ENCODE measurements at places on chromosomes 13 and 19. TPM values are rescaled to one million over a fixed set of nuclear protein-coding genes. Genes with fewer than 3 reads are reported as not detected.

GPR12 gene
- total RNA-seq, result 0.14 TPM

DNA sequence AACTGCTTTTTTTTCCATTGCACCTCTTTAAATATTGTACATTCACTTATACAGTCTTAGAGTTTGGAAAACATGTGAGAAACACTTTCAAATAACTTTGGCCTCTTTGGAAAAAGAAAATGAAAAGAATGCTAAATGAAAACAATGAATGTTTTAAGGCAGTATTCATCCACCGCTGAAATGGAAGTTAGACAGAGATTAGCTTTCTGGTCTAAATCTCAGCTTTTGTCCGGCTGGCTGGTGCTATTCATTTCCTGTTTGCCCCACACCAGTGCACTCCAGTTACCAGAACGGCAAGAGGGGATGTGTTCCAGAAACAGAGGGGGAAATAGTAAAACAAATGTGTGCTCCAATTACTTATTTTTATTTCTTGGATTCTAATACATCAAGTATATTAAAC lies 1201.3 kb downstream of the EFNB2 start:
- H3K27ac ChIP-seq, result no peak overlapping the region
- H3K4me3 ChIP-seq, result no peak overlapping the region
- DNase-seq, result no peak
- no peaks in the 10 kb centered on the region for H3K27me3 ChIP-seq
- no peaks in the 10 kb centered on the region for H3K36me3 ChIP-seq
- peaks cover 5% of the 10 kb centered on the region for H3K4me1 ChIP-seq

DNA sequence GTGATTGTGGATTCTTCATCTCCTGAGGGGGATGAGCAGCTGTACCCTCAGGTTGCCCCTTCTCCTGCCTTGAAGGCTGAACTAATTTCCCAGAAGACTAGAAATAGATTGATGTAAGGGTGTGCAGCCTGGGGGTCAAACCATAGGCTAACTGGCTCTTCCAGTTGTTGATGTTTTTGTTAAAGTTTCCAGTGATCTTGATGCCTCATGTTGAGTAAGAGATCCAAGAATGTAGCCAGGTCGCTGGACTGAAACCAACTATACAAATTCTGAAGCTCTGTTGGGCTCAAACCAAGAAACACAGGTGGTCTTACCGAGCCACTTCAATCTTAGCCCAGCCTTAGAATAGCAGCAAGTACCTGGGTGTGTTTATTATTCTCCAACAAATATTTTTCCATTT lies 391.8 kb downstream of the KLF5 start:
- DNase-seq, result no peak
- no peaks in the 10 kb centered on the region for H3K36me3 ChIP-seq
- no peaks in the 10 kb centered on the region for H3K4me1 ChIP-seq
- H3K4me3 ChIP-seq, result no peak overlapping the region

TMEM145 gene
- total RNA-seq, result 0.36 TPM

ZNF468 gene
- 8.3 TPM for total RNA-seq

SLITRK6 gene
- total RNA-seq, result 0.93 TPM

ELSPBP1 gene
- total RNA-seq, result not detected

DNA sequence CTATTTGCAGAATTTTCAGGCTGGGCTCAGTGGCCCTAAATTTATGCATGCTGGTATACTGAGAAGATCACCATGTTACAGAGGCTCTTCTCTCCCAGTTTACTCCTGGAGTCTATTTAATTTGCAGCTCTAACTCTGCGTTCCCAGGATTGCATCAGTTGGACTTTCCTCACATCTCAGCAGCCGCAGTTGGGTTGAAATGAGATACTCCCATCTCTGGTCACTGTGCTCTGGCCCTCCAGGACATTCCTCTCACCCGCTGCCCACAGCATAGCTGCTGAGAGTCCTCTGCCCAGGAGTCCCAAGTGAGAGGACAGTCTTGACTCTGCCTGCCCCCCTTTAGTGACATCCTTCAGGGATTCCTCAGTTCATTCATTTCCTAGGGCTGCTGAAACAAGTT lies 150.9 kb downstream of the LACC1 start:
- no peaks in the 10 kb centered on the region for H3K4me1 ChIP-seq
- H3K36me3 ChIP-seq, result no peaks in the 10 kb centered on the region
- H3K27me3 ChIP-seq, result no peaks in the 10 kb centered on the region
- no peak for DNase-seq
- H3K4me3 ChIP-seq, result no peak overlapping the region

- H3K27me3 ChIP-seq, result peaks cover 20% of the 10 kb centered on the region
- no peak overlapping the region for H3K4me3 ChIP-seq
- H3K36me3 ChIP-seq, result no peaks in the 10 kb centered on the region
- DNase-seq, result no peak
Observed at GRCh38 chr13:31110617-31111016, 51.1 kb downstream of the HSPH1 start.

DNA sequence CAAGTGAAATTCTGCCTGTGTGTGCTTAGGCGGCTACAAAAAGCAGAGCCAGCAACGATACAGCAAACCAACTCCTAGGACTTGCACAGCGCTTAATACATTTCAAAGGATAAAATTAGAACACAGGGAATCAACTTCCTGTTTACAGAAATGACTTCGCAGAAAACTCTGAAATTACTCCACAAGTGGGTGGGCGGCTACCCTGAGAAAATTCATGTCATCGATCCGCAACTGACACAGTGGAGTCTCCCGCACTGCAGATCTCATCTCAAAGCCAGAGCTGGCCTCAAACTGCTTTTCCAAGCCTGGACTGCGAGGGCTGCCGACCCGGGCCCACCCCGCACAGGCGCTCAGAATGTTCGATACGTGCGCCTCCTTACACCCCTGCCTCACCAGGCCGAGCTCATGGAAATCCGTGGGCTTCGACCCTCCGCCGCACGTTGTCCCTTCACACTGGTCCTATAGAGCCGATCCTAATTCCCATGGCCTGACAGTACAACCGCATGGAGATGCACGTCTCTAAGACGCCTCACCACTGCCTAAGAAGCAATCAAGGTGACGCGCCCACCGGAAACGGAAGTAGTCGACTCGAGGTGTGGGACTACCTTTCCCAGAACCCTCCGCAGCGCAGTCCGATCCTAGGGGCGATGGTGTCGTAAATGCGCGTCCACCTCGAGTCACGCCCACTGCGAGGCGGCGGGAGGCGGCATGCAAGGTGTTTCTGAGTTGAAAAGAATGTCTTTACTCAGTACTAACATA lies at the start of gene ZNF229:
TSS of gene ZNF229 (minus strand) at position 557 of the 759 bp plus-strand sequence. CDS start 5,625 bp downstream, outside the sequence.
- peak; percentile 88 for DNase-seq
- peak within 1 kb of the TSS; percentile 76 for H3K4me3 ChIP-seq
- peaks cover 43% of the 10 kb centered on the region for H3K36me3 ChIP-seq
- H3K27me3 ChIP-seq, result peaks cover 9% of the 10 kb centered on the region
- peak within 1 kb of the TSS; percentile 63 for H3K27ac ChIP-seq

DNA sequence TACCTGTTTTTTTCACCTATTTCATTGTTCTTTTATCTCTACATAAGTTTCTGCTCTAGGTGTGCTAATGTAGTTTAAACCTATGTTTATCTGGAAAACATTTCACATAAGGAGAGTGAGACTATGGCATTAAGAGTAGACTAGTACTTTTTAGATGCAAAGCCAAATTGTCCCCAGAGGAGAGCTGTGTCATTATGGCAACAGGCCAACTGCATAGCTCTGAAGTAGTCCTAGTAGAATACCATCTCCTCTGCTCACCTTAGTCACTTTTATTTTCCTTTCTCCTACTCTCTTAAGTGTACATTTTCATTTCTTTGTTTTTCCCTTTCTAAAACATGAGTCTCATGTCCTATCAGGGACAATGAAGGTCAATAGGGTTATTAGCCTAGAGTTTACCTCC lies 123.1 kb downstream of the ITGBL1 start:
- no peaks in the 10 kb centered on the region for H3K36me3 ChIP-seq
- DNase-seq, result no peak
- H3K27me3 ChIP-seq, result no peaks in the 10 kb centered on the region
- H3K4me1 ChIP-seq, result no peaks in the 10 kb centered on the region
- no peak overlapping the region for H3K4me3 ChIP-seq

PGLYRP1 gene
- not detected for total RNA-seq

GRCh38 chr13:99085139-99085807 lies 107.4 kb upstream of the DOCK9 start:
- no peak for DNase-seq
- H3K4me1 ChIP-seq, result peaks cover 43% of the 10 kb centered on the region
- peak overlapping the region; percentile 94 for H3K27ac ChIP-seq
- H3K36me3 ChIP-seq, result no peaks in the 10 kb centered on the region

- H3K27ac ChIP-seq, result no peak overlapping the region
- no peak for DNase-seq
- H3K36me3 ChIP-seq, result no peaks in the 10 kb centered on the region
- H3K4me3 ChIP-seq, result no peak overlapping the region
- no peaks in the 10 kb centered on the region for H3K4me1 ChIP-seq
- peaks cover 8% of the 10 kb centered on the region for H3K27me3 ChIP-seq
Observed at GRCh38 chr19:29789007-29789406, 22.8 kb upstream of the CCNE1 start.

- DNase-seq, result no peak
- no peaks in the 10 kb centered on the region for H3K36me3 ChIP-seq
- H3K27me3 ChIP-seq, result peaks cover 17% of the 10 kb centered on the region
- H3K4me3 ChIP-seq, result no peak overlapping the region
- no peaks in the 10 kb centered on the region for H3K4me1 ChIP-seq
Observed at GRCh38 chr13:45895881-45896280, 44.3 kb upstream of the SIAH3 start.

- H3K36me3 ChIP-seq, result no peaks in the 10 kb centered on the region
- H3K27me3 ChIP-seq, result no peaks in the 10 kb centered on the region
- H3K4me1 ChIP-seq, result peaks cover 28% of the 10 kb centered on the region
Observed at GRCh38 chr13:21461131-21461530, 2.0 kb upstream of the ZDHHC20 start.

- H3K27ac ChIP-seq, result no peak overlapping the region
- no peak overlapping the region for H3K4me3 ChIP-seq
- no peaks in the 10 kb centered on the region for H3K36me3 ChIP-seq
- peaks cover 50% of the 10 kb centered on the region for H3K27me3 ChIP-seq
Observed at GRCh38 chr19:50434525-50434924, 1.8 kb downstream of the MYBPC2 start.

ZNF154 gene
- 4.8 TPM for total RNA-seq

DNA sequence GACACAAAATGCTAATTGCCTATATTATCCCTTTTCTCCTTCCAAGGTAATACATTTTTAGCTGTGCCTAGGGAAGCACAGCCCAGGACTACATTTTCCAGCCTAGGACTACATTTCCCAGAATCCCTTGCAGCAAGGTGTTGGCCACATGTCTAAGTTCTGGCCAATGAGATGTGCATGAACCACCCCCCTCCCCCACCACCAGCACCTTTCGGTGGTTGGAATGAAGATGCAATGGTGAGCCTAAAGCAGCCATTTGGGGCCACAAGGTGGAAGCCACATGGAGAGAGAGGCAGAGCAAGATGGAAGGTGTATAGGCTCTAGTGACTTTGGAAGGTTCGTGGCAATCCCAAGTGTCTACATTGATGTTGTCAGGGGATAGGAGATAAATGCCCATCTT lies 16.2 kb downstream of the UNC13A start:
- H3K27me3 ChIP-seq, result peaks cover 9% of the 10 kb centered on the region
- no peaks in the 10 kb centered on the region for H3K36me3 ChIP-seq
- H3K4me1 ChIP-seq, result no peaks in the 10 kb centered on the region
- no peak overlapping the region for H3K4me3 ChIP-seq
- no peak overlapping the region for H3K27ac ChIP-seq

- no peaks in the 10 kb centered on the region for H3K27me3 ChIP-seq
- no peaks in the 10 kb centered on the region for H3K4me1 ChIP-seq
- no peak overlapping the region for H3K4me3 ChIP-seq
Observed at GRCh38 chr13:79710376-79710775, 229.4 kb downstream of the NDFIP2 start.

ZNF497 gene
- 0.41 TPM for total RNA-seq

DNA sequence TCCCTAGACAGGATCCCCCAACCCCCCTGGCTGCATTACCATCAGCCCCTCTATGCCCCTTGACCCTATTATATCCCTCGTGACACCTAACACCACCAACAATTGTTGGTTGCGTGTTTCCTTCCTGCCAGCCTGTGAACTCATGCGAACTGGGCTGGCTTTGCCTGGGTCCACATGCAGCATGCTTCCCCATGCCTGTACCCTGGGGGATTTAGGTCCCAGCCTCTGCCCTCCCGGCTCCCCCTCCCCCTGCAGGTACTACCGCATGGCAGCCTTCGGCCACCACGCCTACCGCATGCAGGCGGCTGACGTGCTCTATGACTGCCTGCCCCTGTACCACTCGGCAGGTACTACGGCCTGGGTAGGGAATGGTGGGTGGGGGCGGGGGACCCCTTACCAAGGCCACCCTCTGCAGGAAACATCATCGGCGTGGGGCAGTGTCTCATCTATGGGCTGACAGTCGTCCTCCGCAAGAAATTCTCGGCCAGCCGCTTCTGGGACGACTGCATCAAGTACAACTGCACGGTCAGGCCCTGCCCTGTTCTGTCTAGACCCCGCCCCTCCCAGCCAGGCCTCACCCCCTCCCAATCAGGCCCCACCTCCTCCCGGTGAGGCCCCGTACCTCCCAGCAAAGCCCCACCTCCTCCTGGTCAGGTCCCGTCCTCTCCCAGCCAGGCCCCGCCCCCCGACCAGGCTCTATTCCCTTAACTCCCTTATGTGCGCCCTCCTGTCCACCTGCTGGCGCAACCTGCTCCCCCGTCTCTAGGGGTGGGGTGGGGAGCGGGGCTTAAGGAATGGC lies 18.5 kb downstream of the SLC27A1 start:
- peak overlapping the region; percentile 43 for H3K4me3 ChIP-seq
- peaks cover 30% of the 10 kb centered on the region for H3K4me1 ChIP-seq
- DNase-seq, result peak; percentile 59
- no peaks in the 10 kb centered on the region for H3K27me3 ChIP-seq
- H3K36me3 ChIP-seq, result peaks cover 26% of the 10 kb centered on the region

DNAAF3 gene
- 1.8 TPM for total RNA-seq

- no peak for DNase-seq
- H3K4me3 ChIP-seq, result no peak overlapping the region
- H3K27me3 ChIP-seq, result no peaks in the 10 kb centered on the region
- no peaks in the 10 kb centered on the region for H3K4me1 ChIP-seq
- no peaks in the 10 kb centered on the region for H3K36me3 ChIP-seq
- no peak overlapping the region for H3K27ac ChIP-seq
Observed at GRCh38 chr13:77489566-77490337, 45.8 kb upstream of the SCEL start.

ZNF492 gene
- total RNA-seq, result 0.08 TPM

NLRP11 gene
- not detected for total RNA-seq

ERCC2 gene
- total RNA-seq, result 11.4 TPM

Data from left ventricle myocardium inferior (tissue), 1 donor.